ENCODE measurements at places on chromosomes 3 and 15.

DNA sequence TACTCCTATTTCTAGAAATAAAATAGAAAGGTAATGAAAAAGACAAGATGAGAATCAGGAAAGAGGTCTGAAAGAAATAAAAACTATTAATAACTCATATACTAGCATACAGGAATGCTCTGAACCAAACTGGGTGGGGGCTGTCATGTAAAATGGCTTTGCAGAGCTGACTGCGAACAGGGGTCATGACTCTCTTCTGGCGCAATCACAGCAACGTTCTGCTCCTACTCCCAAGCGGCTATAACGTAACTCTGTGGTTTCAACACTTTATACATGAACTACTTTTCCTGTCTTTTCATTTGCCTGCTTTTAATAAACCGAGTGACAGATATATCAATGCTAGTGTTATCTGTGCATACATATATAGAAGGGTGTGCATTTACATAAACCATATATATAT, 116.7 kb downstream of the DLG1 start:
- DNase-seq: no peak

DNA sequence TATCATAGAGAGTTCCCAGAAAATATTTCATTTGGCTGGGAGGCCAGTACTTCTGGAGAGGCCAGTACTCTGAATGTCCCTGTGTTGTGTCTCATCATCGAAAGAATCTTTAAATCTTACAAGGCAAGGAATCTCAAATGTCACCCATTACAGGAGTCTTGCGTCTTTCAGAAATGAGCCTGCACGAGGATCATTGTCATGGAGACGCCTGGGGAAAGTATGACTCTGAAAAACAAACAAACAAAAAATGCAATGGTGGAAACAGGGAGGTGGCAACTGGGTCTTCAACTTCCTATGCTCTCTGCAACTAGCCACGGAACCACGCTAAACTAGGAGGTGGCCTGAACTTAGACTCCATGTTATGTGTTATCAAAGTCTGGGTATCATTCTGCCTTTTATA, 804.6 kb downstream of the EPHA3 start:
- DNase-seq: no peak

DNA sequence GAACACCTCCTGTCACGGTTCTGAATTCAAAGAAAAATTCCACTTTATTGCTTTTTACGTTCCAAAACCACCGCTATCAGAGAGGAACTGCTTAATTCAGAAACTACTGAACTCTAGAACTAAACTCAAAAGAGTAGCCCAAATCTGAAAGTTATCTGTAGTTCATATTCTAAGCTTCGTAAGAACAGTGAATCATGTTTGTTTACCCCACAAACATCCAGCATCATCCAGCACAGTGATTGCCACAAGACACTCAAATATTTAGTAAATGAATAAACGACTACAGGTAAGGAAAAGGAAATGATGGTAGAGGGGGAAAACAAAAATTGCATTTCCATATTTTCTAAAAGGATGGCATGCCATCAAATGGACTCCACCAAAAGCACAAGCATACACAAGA, 32.3 kb downstream of the VPS13C start:
- DNase-seq: no peak

- no peak for DNase-seq
Observed at GRCh38 chr3:43031889-43032545, 52.9 kb downstream of the GASK1A start.

GRCh38 chr3:18134386-18135059, 290.6 kb downstream of the SATB1 start:
- no peak for DNase-seq

GRCh38 chr3:126373682-126374601, 16.7 kb upstream of the KLF15 start:
- DNase-seq: no peak
